Fibroblast of the conjunctiva (primary cell): ENCODE measurements at places on chromosomes 7 and 10.

DNA sequence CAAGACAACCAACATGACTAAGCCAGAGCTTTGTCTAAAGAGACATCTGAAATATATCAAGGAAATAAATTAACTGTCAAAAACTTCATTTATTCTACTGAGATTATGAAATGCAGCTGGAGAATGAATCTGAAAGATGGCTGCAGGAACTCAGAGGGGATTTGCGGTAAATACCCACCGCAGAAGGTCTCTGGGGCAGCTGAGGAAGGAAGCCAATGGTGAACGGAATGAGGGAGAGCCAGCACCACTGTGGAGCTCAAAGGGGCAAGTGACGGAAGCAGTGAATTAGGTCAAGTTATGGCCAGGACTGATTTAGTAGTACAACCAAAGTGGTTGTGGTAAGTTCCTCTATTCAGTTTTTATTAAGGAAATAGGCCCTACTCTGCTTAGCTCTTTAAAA, 215.3 kb upstream of the GLI3 start:
- DNase-seq: no peak

DNA sequence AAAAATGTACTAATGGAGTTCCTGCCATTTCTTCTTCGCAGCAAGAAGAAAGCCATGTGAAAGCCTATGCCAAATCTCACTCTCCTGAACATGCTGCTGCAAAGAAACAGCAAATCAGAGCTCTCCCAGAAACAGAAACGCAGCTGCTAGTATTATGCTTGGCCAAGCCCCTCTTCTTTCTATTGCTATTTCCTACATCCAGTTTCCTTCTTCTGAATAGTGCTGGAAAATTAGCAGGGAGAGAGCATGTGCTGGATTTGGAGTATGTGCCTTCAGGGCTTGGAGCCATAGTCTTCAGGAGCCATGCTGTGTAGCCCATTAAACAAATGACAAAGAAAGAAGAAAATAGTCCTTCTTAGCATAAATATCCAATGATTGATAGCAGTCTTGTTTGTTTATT, 852.0 kb upstream of the PHF14 start:
- DNase-seq: no peak

GRCh38 chr7:54705436-54705835, 53.6 kb downstream of the SEC61G start:
- peak; percentile 21 for DNase-seq

DNA sequence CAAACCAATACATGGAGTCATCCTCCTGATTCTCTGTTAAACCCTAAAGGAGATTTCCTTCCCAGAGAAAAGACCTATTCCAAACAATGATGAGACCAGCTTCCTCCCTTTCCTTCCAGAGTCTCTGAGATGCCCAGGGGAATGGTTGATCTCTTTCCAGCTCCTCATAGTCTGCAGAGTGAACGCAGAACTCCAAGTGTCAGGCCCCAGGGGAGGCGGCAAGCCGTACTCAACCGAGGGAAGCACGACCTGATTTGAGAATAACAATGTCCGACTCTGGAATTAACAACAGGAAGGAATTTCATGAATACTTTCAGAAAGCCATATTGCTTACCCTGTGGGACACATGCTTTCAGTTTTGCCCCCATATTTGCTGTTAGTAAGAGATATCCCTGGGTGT, 241.7 kb upstream of the GLI3 start:
- no peak for DNase-seq

GRCh38 chr7:107291434-107291833, 122.6 kb downstream of the HBP1 start:
- DNase-seq: no peak

DNA sequence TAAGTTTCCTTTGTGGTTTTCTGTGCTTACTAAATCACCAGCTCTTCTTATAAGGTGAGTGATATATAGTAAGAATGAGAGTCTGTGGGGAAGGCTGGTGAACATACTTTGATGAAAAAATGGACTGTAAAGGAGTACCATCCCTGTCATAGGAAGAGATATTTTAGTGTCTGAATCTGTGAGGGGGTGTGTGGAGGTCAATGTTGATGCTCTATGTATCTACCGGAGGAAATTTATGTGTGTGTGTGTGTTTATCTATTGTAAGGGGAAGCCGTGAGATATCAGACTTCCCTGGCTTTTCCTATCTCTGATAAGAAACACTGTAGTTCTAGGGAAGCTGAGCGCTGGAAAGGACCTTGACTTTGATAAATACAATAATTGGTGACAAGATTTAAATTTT, 179.0 kb downstream of the PCDH15 start:
- no peak for DNase-seq

- no peak for DNase-seq
These were observed 3.6 kb downstream of the HERPUD2 start for GRCh38 chr7:35691366-35691765.

- DNase-seq: no peak
These were observed 18.5 kb upstream of the TTYH3 start for GRCh38 chr7:2613098-2613930.

GRCh38 chr10:53403688-53404087, 631.1 kb upstream of the MBL2 start:
- no peak for DNase-seq

- no peak for DNase-seq
These were observed 361.5 kb upstream of the LRRTM3 start for GRCh38 chr10:66564287-66564686.

DNA sequence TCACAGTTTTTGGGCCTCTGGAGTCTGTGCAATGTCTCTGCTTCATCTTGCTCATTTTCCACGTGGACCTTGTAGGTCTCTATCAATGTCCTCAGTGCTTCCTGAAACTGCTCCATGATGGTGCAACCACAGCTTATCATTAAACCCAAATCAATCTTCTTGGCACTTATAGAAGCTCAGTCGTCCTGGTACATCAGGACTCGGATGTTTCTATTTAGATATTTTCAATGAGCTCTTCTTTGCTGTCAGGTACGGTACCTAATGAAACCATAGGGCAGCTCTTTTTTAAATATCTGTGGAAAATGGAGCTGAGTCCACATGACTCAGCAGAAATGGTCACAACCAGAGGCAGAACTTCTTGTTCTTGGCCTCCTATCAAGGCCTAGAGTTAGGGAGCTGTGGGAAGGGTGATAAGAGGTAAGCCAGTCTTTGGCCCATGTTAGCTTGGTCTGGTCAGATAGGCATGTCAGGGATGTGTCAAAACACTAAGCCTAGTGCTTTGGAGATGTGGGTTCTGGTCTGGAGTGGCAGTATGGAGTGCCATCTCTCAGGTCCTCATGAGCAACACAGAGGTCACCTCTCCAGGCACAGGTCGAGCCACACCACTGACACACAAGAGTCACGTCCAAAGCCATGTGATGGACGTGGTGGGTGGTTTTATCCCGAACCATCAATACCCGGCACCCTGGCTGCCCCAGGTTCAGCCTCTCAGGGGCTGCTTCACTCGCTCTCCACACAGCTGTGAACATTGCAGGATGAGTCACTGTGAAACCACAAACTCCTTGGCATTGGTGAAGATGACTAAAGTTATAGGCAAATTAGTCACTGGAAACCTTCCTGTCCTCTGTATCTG, 87.0 kb downstream of the TBXAS1 start:
- DNase-seq: peak; percentile 96

DNA sequence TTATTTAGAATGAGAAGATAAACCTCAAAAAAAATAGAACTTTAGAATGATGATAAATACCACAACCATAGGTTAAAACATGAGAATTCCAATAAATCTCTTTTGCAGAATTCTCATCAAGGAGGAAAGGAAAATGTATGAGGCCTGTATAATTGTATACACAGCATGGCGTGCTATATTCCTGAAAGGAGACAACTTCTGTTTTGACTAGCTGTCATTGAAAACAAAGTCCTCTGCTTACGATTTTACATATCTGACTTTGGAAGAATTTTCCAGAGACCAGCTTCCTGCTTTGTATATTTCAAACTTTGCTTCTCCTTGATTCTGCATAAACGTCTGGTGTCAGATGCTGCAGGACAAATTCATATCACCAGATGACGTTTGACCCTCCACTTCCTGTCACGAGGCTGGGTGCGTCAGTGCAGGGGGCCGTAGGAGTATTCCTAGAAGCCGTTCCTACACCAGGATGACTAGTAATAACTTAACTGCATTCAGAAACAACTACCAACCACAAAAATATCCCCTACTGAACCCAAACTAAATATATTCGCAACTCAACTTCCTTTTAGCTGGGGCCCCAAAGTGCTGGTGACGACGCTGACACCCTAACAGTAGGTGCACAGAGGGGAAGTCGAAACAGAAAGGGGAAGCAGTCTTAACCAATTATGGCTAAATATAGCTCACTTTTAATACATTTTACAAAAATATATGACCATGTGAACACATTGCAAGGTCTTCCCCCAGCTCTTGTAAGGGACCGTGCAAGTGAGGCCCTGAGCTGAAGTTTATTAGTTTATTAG, 178.6 kb upstream of the INHBA start:
- no peak for DNase-seq

DNA sequence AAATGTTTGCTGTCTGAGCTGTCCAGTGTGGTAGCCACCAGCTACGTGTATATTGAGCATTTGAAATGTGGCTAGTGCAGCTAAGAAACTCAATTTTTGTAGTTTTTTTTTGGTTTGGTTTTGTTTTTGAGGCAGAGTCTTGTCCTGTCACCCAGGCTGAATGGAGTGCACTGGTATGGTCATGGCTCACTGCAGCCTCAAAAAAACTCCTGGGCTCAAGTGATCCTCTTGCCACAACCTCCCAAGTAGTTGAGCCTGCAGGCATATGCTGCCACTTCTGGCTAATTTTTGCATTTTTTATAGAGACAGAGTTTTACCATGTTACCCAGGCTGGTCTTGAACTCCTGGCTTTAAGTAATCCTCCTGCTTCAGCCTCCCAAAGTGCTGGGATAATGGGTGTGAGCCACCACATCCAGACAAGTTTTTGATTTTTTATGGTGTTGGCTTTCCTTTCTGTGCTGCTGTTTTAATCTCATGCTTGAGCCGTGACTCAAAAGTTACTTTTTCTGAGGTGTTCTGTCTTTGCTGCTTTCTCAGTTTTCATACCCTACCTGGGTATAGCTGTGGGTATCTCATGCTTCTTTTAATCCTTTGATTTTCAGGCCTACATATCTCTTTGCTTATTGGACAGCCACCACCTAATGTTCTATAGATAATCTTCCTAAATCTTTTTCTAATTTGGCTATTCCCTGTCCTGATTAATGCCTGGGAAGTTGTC, 16.0 kb downstream of the WAC start:
- no peak for DNase-seq

GRCh38 chr7:33143996-33144718, 14.8 kb downstream of the BBS9 start:
- DNase-seq: no peak

DNA sequence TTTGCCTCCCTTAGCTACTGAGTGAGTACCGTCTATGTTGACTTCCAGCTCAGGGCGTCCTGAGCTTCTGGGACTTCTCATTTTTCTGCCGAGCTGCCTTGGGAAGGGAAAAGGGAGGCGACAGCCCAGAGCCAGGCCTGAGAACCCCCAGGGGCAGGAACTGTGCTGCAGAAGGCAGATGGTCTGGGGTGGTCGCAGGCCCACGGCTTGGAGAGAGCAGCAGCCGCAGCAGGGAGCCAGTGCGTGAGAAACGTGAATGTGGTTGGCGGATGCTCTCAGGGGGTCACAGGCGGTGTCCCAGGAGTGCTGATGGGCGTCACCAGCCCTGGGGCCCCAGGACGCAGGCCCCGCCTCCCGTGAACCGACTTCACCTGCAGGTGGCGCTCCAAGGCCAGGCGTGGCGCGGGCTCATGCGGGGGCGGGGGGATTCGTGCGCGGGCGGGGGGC, 9.2 kb upstream of the PWWP2B start:
- DNase-seq: peak; percentile 18

DNA sequence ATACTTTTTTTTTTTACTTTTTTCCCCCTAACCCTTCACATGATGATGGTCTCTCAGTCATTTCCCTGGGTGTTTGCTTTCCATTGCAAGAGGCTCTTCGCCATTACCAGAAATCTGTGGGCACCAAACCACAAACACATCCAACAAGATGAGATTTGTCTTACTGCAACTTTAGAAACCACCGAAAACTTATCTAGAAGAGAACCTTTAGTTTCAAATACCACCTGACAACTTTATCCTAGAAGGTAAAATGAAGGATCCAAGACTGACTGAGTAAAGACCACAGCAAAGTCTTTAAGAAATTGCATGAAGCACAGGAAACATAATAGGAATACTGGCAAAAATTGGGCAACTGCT, 363.3 kb upstream of the MBL2 start:
- DNase-seq: no peak

DNA sequence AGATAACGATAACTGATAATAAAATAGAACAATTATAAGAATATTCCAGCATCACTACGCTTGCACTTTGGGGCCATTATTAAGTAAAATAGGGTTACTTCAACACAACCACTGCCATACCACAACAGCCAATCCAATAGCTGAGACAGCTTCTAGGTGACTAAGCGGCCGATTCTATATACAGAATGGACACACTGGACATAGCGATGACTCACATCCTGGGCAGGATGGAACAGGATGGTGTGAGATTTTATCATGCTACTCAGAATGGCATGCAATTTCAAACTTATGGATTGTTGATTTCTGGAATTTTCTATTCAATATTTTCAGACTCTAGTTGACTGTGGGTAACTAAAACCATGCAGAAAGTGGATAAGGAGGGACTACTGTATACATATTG, 920.9 kb downstream of the LRMDA start:
- DNase-seq: peak; percentile 70

DNA sequence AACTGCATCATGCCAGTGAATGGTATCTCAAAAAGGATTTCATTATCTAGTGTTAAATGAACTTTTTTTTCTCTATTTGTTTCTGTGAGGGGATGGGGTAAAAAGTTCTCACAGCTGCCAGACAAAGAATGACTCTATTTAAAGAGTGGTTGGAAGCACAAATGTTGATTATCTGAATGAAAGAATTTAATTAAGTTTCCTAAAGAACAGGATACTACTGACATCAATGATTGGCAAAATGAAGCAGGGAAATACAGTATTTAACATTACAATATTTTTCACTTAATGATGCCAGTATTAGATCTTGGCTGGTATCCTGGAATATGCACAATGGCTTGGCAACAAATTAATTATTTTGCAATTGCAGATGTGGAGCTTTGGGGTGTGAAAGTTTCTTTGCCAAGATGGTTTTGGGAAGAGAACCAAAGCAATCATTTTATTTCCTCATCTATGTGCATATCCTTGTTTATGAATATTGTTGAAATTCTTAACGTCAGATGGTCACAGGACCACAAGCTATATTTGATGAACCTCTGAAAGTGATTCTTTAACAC, 336.8 kb downstream of the ARL4A start:
- DNase-seq: peak; percentile 33

DNA sequence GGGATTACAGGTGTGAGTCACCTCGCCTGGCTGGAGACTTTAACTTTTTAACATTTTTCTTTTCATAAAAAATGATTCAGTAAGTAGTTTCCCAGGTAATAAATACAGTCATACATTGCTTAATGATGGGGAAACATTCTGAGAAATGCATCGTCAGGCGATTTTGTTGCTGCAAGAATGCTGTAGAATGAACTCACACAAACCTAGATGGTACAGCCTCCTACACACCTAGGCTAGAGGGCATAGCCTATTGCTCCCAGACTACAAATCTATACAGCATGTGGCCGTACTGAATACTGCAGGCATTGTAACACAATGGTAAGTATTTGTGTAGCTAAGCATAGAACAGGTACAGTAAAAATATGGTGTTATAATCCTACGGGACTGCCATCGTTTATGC, 108.5 kb upstream of the SFMBT2 start:
- no peak for DNase-seq

GRCh38 chr7:90266808-90267207, 21.8 kb downstream of the CFAP69 start:
- peak; percentile 42 for DNase-seq
